Activated CD4-positive, alpha-beta memory T cell treated with anti-CD3 and anti-CD28 coated beads, Interleukin-2, amount 10 ng/mL, durations not matched to agents 7 days and 5 days (primary cell): ENCODE measurements at places on chromosomes 5 and 9.

- H3K27ac ChIP-seq = no peak overlapping the region
- no peaks in the 10 kb centered on the region for H3K4me1 ChIP-seq
- no peaks in the 10 kb centered on the region for H3K36me3 ChIP-seq
These were observed 476.6 kb upstream of the WWC1 start for GRCh38 chr5:167814828-167815227.

- H3K36me3 ChIP-seq = no peaks in the 10 kb centered on the region
- no peak overlapping the region for H3K27ac ChIP-seq
- no peaks in the 10 kb centered on the region for H3K27me3 ChIP-seq
- no peak for DNase-seq
- H3K4me1 ChIP-seq = no peaks in the 10 kb centered on the region
- no peak overlapping the region for H3K4me3 ChIP-seq
These were observed 672.1 kb upstream of the CHD1 start for GRCh38 chr5:99600952-99601351.

DNA sequence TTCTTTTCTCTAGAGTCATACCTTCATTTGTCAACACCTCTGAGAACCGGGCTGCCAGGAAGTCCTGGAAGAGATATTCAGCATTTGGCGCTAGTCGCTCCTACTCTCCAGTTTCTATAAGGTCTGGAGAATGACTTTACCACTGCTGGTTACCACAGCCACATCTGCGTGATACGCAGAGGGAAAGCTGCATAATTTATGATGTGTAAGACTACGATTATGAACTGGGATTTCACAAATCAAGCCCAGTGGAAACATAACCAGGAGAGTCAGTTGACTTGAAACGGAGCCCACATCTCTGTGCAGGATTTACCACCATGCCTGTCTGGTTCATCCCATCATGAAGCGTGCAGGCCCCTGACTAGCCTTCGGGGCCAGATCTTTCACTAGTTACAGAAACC, 72.6 kb downstream of the FGF1 start:
- H3K27ac ChIP-seq = no peak overlapping the region
- no peak for DNase-seq
- peaks cover 19% of the 10 kb centered on the region for H3K27me3 ChIP-seq
- H3K4me3 ChIP-seq = no peak overlapping the region

- no peak overlapping the region for H3K4me3 ChIP-seq
- no peaks in the 10 kb centered on the region for H3K4me1 ChIP-seq
- H3K27ac ChIP-seq = no peak overlapping the region
- no peak for DNase-seq
- peaks cover 3% of the 10 kb centered on the region for H3K27me3 ChIP-seq
- no peaks in the 10 kb centered on the region for H3K36me3 ChIP-seq
These were observed 341.8 kb downstream of the PIK3R1 start for GRCh38 chr5:68557162-68557936.

DNA sequence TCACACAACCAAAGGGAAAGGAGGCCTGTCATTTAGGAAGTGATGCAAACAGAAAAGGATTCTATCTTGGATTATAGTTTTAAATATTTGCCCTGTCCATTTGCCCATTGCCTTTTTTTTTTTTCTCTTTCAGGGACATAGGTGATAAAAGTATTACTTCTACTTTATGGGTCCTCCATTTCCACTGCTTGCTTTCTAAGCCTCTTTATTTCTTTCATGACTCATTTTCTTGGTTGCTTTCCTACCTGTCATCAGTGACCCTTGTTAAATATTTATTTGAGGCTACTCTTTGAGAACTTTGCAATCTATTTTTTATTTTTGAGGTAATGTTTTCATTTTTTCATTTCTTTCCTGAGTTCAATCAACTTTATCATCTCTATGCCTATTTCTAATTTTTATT, 522.9 kb upstream of the ARRDC3 start:
- H3K4me1 ChIP-seq = no peaks in the 10 kb centered on the region
- no peak for DNase-seq
- no peaks in the 10 kb centered on the region for H3K27me3 ChIP-seq
- no peak overlapping the region for H3K4me3 ChIP-seq
- no peak overlapping the region for H3K27ac ChIP-seq

DNA sequence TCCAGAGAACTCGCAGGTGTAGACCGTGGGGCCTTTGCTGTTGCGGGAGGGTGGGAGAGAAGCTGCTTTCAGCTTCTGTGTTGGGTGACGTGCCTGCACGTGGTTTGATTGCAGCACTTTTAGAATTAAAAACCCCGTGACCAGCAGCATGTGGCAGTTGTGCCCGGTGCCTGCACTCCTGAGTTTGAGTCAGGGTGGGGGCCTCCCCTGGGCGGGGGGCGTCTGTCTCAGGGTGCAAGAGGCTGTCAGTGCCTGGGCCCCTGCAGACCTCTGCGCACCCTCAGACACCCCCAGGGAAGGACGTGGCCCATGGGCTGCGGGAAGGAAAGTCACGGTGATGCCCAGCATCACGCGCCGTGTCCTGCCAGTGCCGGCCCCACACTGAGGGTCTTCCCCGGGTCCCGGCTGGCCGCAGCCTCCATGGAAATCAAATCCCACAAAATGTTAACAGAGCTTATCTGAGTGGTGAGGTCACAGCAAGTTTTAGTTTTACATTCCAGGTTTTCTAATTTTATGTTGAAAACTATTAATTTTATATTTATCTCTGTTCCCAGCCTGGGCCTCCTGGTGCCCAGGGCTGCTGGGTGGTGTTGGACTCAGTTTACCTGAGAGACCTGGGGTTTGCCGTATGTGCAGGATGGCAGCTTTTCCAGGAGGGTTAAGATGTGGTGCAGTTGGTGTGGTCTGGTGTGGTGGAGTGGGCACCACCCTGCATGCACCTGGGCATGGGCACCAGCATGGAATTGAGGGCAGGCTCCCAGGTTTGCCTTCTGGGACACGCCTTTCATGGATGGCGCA, 33.3 kb downstream of the AHRR start:
- H3K27me3 ChIP-seq = no peaks in the 10 kb centered on the region
- DNase-seq = peak; percentile 13
- H3K4me1 ChIP-seq = peaks cover 7% of the 10 kb centered on the region
- H3K4me3 ChIP-seq = no peak overlapping the region
- H3K27ac ChIP-seq = no peak overlapping the region

DNA sequence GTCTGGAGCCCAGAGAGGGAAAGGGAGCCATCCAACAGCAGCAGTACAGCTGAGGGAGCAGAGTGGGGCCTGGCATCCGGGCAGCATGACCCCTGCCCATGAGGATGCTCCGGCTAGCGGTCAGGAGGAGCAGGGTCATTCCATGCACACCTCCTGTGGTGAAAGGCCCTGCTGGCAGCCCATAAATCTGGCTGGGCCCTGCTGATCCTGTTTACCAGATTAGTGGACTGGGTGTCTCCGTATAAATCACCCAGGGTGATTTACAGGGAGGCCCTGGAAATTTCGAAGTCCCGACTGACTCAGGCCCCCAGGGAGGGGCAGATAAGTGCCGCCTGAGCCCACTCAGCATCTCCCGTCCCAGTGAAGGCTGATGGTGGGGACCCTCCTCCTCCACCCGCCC, 117.6 kb upstream of the HAND1 start:
- no peak for DNase-seq
- H3K27ac ChIP-seq = no peak overlapping the region
- H3K36me3 ChIP-seq = no peaks in the 10 kb centered on the region

DNA sequence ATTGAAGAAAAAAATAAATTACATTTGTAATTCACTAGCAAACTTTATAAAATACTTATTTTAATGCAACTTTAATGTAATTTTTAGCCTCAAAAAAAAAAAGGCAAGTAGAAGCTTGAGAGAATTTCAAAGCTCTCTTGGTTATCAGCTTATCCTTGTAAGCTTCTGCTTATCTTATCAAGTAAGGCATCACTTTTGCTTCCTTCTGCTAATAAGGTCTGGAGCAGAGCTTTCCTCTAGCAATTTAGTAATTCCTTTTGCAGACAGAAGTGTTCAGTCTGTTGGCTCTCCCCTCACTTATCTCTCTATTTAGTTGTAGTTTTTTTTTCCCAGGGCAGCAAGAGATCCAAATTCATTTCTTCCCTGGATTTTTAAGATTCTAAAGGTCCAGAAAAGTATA, 525.0 kb downstream of the ISL1 start:
- no peaks in the 10 kb centered on the region for H3K4me1 ChIP-seq
- no peak overlapping the region for H3K4me3 ChIP-seq
- no peak for DNase-seq
- H3K27me3 ChIP-seq = no peaks in the 10 kb centered on the region
